ENCODE measurements at places on chromosomes 11 and 22.

DNA sequence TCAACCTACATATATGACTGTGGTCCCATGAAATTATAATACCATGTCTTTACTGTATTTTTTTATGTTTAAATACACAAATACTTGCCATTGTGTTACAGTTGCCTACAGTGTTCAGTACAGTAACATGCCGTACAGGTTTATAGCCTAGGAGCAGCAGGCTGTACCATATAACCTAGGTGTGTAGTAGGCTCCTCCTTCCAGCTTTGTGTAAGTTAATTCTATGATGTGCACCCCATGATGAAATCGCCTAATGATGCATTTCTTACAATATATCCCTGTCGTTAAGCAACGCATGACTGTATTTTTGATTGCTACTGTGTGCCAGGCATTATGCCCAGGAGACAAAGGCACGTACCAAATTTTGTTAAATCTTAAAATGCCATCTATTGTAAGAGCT is 163.7 kb downstream of the LDLRAD3 start:
- DNase-seq, result no peak

- DNase-seq, result peak; percentile 4
Observed at GRCh38 chr11:121417055-121417551, 35.0 kb upstream of the SORL1 start.

GRCh38 chr22:26725012-26725676 is 67.8 kb downstream of the MIAT start:
- no peak for DNase-seq

GRCh38 chr11:35404388-35404775 is 15.0 kb downstream of the SLC1A2 start:
- no peak for DNase-seq

- DNase-seq, result no peak
Observed at GRCh38 chr11:118071416-118072030, 5.4 kb upstream of the TMPRSS4 start.

GRCh38 chr22:37741312-37741795 is 44.5 kb downstream of the TRIOBP start:
- DNase-seq, result no peak

DNA sequence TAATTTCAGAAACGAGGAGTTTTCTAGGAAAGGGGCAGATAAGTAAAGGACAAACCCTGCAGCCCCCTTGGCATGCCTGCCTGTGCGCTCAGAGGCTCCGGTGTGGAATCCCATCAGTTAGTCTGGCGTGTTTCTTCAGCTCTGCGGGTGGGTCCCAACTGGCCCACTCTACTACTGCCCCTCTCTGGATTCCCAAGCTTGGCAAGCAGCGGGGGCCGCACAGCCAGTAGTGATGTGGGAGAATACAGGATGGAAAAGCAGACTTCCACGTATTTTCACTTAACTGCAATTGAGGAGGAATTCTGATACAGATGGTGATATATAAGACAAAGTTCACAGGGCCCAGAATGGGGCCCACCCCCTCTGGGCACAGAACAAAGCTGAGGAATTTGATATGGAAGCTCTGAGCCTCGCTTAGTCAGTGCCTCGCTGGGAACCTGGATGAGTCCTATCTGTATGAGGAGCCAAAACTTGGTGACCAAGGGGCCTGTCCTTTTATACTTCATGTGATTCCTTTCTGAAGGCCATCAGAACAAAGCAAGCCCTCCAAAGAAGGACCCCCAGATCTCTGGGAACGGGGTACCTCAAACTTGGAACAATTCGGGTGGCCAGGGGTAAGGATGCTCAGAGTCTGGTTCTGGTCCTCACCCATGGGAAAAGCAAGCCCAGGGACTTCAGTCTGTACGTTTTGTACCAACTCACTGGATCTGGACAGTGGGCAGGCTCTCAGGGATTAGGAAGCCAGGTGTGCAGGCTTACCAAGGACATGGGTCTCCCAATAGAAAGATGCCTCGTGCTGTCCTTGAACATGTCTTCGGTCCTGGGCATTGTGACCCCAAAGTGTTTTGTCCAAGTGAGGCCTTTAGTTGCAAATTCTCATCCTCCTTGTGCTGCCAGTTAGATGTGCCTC is 26.0 kb downstream of the RELT start:
- no peak for DNase-seq

GRCh38 chr11:11552529-11553087 is 69.2 kb downstream of the GALNT18 start:
- DNase-seq, result no peak

- DNase-seq, result no peak
Observed at GRCh38 chr11:12831471-12832202, 157.4 kb downstream of the TEAD1 start.

DNA sequence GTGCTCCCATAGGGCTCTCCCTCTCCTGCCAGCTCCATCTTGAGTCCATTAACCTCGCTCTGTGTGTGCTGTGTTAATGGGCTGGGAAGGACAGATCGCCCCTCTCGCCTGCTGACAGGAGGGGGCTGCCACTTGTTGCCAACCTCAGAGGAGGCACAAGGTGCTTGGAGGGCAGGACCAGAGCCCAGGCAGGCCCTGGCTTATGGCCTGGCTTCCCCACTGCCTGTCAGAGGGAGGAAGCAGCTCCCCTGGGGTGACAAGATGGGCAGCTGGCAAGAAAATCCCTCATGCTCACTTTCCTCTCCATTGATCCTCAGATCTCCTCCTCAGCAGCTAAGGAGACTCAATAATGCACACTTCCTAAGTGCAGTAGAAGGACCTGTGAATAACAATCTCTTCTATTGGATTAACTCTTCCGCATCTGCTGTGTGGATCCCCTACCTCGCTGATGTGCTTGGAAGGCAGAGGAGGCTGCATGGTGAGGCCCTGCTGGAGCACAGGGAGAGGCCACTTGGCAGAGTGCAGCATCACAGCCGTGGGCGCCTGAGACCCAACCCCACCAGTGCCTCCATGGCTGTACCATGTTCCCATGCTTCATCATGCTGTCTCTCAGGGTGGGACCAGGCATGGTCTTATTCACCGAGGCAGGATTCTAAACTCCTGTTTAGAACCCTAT is 70.3 kb downstream of the TRIM29 start:
- DNase-seq, result no peak

GRCh38 chr22:22705328-22706100 is 61.1 kb downstream of the GGTLC2 start:
- no peak for DNase-seq

GRCh38 chr11:108870373-108871020 is 205.6 kb downstream of the DDX10 start:
- no peak for DNase-seq

DNA sequence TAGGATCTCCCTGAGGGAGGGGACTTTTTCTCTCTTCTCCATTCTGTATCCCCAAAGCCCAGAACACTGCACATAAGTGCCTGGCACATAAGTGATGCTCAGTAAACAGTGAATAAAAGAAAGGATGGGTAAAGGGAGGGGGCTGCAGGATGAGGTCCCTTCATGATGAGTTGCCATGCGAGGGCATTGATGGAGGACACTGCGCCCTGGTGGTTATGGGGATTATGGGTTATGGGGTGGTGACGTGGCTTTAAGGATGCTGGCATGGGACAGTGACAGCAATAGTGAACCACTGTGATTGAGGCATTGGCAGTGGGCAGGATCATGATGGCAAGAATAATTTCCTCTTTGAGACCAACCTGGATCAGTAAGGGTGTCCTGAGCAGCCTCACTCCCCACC is 43.9 kb upstream of the LRRC32 start:
- DNase-seq, result no peak

DNA sequence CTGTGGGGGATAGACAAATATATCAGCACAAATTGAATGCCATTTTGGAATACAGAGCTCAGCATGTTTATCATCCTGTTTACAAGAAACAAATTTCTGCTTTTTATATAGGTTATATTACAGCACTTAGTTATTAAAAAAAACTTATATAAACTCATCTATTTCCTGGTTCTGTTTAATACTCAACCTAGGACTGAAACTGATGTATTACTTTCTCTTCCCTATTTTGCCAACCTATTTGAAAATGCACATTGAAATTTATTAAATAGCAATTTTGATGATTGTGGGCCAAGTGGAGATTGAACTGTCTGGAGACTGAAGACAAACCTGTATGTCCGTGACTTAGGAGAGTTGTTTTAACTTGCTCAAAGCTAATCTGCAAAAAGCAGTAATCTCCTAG is 288.3 kb upstream of the ANO3 start:
- DNase-seq, result no peak

DNA sequence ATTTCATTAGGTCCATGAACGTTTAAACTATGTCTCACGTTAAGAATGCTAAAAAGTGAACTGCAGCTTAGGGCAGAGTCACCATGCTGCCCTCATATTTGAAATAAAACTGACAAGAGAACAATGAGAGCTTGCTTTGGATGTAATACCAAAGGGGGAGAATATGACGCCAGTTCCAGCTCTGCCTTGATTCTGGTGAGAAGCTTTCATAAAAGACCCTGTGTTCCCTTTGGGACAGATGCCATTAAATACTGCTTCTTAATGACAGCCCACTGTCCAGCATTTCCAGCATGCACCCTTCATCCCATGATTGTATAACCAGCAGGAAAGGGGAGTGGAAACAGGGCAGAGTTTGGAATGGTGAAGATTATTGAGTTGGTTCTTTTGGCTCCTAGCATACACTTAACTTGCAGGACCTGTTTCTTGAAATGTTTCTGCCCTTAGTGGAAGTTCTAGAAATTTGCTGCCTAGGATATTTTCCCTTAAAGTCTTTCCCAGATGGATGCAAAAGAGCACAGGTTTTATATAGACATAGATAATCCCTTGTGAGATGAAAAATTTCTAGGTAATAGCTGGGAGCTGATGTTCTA is 139.3 kb upstream of the LDLRAD3 start:
- DNase-seq, result no peak

- no peak for DNase-seq
Observed at GRCh38 chr11:75565221-75565814, 3.3 kb downstream of the SERPINH1 start.

DNA sequence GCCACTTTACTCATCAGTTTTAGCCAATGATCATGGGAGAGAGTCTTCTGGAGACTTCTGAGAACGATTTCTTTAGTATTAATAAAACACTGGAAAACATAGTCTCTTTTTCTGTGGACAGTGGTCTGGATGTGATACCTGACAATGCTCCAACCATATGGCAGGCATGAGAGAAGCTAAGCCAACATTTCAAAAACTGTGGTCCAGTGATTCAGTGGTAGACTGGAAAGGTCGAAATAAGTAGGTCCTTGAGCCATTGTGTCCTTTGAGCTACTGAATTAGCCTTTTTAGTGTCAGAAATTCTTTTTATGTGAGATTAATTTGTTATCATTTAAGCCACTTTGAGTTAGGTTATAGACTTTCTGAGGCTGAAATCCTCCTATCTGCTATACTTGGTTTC is 197.7 kb upstream of the CTSC start:
- no peak for DNase-seq

DNA sequence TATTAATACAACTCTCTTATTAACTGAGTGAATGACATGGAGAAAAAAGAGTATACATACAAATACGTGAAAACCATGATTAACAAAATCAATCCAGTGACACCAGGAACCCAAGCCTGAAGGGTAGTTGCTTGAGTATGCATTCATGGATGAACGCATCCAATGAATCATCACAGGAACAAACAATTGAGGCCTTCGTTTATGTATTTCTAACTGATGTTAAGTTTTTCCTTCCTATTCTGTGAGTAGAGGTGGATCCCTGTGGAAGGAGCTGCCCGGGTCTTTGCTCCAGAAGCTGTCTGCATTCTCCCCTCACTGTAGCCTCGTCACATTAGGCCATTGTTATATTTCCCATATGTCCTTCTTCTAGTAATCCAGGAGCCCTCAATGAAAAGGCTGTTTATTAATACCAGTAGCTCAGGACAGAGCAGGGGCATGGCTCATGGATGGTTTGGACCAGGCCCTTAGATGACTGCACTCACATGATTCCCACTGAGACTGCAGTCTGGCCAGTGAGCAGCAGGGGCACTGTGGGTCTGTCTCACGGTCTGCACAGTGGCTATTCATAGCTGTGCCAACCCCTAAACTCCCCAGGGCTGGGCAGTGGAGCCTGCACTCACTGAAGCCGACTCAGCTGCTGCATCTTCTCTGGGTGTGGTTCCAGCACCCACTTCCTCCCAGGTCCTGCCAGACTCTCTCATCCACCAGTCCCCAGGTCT is 128.1 kb upstream of the TOP3B start:
- no peak for DNase-seq

GRCh38 chr11:123334925-123335324 is 95.1 kb upstream of the GRAMD1B start:
- DNase-seq, result no peak

- no peak for DNase-seq
Observed at GRCh38 chr11:8317159-8317558, 53.5 kb upstream of the LMO1 start.

Measured in stimulated activated CD8-positive, alpha-beta memory T cell treated with anti-CD3 and anti-CD28 coated beads, Interleukin-15, amount 100 ng/mL, for 4 hours (primary cell).